Activated naive CD4-positive, alpha-beta T cell (primary cell): ENCODE measurements at places on chromosomes 7 and 10.

DNA sequence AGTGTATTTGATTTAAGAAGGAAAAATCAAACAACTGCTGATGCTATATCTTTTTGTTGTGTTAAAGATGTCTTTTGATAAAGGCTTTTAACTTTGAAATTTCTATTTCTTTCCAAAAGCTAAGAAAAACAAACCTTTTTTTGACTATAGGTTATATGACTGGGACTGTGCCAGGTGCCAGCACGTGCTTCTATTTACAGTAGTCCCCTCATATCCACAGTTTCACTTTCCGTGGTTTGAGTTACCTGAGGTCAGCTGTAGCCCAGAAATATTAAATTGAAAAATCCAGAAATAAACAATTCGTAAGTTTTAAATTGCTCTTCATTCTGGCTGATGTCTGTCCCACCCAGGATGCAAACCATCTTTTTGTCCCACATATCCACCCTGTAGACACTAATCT is 104.3 kb downstream of the BBS9 start:
- DNase-seq, result no peak

GRCh38 chr10:78664929-78665553 is 403.7 kb upstream of the ZMIZ1 start:
- no peak for DNase-seq

DNA sequence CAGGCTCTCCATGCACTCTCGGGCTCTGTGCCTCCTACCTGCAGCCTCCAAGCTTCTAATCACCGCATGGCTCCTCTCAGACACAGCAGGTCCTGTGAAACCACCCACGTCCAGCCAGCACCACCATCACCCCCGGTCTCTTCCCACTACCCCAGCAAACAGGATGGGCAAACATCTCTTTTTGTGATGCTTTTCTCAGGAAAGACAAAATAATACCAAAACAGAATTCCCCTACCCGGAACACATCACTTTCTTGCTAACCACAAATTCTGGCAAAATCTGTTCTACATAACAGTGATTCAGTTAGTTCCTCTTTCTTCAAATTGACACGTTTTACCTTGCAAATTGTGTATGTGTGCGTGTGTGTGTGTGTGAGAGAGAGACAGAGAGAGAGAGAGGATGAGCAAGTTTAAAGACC is 6.5 kb downstream of the SNX8 start:
- no peak for DNase-seq

GRCh38 chr7:16106869-16107268 is 314.5 kb downstream of the CRPPA start:
- DNase-seq, result no peak

DNA sequence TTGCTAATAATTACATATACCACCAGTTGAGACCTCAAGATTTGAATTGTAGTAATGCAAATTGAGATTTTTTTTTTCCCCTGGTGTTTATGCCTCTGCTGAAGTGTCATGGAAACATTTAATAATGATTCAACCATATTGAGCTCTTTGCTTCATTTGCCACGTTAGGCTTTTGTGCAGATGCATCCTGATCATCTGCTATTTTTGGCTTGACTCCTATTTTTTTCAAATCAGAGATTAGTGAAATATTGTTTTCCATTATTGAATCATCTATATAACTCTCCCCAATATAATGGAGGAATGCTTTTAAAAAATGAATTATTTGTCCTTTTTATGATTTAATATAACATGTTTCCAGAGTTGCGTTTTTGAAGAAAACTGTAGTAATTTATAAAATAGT is 115.1 kb downstream of the SRI start:
- no peak for DNase-seq

DNA sequence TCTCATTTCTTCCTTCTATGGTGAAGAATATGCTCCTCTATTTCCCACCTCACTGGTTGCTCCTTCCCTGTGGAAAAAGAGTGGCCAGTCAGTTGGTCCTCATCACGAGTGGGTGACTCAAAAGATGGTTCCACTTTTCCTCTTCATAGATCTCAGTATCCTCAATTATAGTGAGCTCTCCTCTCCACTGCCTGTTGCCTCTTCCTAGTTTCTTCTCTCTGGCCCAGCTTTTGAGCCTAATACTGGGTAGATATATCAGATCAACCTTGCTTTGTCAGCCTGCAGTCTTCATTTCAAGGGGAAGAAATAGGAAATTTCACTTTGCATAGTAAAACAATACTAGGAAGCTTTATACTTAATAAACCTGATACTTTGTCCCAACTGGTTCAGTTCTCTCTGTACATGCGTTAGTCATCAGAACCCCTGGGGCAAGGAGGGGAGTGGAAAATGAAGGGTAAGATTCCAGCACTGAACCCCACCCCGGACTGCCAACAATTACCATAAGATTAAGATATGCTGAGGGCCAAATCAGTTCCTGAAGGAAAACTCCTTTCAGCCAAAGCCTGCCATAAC is 15.5 kb upstream of the WNT16 start:
- DNase-seq, result no peak

DNA sequence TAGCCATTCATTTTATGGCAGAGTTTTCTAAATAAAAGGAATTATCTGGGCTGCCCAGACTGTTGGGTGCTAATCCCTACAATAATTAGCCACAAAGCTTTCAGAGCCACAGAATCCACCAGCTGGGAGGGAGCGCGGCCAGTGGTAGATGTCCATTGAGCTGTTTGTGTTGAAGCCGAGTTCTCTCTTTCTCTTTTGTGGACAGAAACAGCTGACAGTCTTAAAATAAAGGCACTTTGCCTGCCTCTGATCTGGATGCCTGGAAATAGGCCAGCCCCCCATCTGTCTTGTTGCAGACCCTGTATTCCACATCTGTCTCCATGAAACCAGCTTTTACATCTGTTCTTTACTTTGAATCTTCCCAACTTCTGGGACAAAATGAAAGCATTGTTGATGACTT is 66.1 kb downstream of the MTPN start:
- DNase-seq, result no peak

DNA sequence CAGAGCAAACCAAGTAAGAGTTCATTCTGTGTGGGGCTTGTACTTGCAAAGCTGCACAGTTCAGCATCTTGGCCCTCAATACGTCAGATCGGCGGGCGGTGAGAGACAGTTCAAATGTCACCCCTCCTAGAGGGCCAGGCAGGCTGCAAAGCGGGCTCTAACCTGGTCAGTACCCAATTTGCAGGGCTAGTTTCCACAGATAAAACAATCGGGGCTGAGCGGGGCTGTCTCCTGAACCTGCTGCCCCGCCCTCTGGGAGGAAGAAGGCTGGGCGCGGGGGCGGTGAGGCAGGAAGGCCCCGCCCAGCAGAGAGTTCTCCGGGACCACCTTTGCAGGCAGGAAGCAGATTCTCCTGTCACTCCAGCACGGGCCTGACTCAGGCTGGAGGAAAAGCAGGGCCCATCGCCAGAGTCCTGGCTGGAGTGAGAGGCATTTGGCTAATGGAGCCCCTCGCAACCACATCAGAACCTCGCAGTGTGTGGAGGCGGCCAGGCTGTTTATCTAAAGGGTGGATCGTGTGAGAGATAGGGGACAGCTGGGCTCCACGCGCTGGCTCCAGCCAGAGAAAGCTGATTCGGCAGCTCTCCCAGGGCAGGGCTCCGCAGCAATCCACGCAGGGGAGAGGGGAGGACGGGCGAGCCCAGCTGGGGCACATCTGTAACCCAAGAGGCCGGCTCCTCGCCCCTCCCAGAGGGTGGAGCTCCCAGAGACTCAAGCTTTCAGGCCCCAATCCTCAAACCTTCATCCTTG is 83.1 kb downstream of the SH3PXD2A start:
- DNase-seq, result peak; percentile 16

- DNase-seq, result no peak
Measured at GRCh38 chr7:101957744-101958525, 140.5 kb downstream of the CUX1 start.

DNA sequence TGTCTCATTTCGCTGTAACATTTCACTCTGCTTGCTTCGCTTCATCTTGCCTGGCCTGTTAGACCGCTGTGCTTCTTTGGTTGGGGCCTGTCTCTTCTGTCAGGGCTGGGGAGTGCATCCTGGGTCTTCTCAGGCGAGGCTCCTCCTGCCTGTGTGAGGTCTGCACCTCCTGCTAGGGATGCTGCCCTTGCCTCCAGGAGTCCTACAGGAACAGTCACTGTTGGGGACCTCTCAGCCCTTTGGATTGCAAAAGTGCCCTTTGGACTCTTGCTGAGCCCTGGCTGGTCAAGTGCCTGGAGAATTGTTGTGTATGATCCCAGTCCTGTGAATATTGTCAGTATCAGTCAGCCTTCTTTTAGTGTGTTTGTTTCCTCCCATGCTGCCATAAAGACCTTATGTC is 84.1 kb downstream of the MDFIC start:
- no peak for DNase-seq

DNA sequence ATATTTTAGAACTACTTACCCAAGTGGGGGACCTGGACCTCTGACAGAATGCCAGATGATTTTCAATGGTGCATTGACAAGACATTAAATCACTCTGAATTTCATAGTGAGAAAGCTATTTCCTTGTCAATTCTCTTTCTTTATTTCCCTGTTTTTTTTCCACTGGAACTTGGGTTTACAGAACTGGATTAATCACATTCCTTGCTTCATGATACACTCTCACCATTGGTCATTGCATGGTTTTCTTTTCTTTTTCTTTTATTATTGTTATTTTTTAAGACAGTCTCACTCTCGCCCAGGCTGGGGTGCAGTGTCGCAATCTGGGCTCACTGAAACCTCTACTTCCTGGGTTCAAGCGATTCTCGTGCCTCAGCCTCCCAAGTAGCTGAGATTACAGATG is 38.5 kb upstream of the LBX1 start:
- DNase-seq, result no peak
